ENCODE measurements at places on chromosomes 6 and 20.
A peak's percentile ranks its signal among the peaks of the same experiment; 100 is the strongest.

- peak; percentile 72 for DNase-seq
These were observed 21.2 kb downstream of the TGM2 start for GRCh38 chr20:38143646-38144554.

GRCh38 chr20:42862446-42862845 is 327.3 kb downstream of the PTPRT start:
- DNase-seq: no peak

GRCh38 chr20:63495167-63495720 is 3.6 kb downstream of the EEF1A2 start:
- no peak for DNase-seq

DNA sequence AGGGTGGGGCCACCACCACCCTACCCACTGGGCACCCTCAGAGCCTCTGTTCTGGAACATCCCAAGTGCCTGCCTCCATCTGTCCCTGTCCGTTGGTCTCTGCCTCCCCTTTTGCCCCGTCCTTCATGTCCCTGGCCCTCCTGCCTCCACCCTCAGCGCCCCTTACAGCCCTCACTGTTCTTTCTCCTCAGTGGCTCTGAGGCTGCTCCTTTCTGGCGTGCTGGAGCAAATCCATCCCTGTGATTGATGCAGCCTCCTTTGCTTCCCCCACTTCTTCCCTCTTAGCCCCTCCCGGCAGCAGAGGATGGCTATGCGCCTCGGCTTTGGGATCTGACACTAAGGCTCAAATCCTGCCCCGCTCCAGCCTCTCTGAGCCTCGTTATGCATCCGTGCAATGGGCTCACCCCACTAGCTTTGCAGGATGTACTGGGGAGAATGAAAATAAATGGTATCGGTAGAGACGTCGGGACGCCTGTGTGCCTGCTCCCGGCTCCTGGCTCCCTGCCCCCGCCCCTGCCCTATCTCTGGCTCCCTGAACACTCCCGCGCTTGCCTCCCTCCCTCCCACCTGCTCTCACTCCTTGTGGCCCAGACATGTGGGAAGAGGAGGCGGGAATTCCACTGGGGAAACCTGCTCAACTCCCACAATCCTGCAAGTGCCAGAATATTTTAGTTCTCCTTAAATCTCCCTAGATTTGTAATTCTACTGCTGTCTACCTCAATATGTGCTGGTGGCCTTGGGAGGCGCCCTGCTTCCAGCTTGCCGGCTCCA is 13.1 kb downstream of the VSTM2L start:
- DNase-seq: no peak

- no peak for DNase-seq
These were observed 36.4 kb downstream of the CSNK2A1 start for GRCh38 chr20:507006-507758.
